ENCODE measurements at places on chromosomes 2 and 18.

- no peak for DNase-seq
Measured at GRCh38 chr2:199946836-199947235, 8.5 kb downstream of the TYW5 start.

GRCh38 chr18:44870631-44871502, 190.2 kb downstream of the SETBP1 start:
- DNase-seq: no peak

DNA sequence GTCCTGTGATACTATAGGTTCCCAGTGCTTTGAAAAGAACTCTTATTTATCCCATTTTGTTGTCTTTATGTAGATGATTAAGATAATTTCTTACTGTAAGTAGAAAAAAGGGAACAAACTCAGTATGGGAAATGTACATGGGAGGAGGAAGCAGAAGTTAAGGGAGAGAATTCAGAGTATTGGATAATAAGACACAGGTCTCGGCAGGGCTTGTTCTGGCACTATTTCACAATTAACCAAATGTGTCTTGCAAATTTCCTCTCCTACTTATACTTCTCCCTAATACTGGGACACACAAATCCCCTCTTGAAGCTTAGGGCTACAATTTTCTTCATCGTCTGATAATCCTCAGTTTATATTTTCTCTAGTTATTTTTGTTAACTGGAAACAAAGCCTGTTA, 744.0 kb downstream of the ADCYAP1 start:
- no peak for DNase-seq

DNA sequence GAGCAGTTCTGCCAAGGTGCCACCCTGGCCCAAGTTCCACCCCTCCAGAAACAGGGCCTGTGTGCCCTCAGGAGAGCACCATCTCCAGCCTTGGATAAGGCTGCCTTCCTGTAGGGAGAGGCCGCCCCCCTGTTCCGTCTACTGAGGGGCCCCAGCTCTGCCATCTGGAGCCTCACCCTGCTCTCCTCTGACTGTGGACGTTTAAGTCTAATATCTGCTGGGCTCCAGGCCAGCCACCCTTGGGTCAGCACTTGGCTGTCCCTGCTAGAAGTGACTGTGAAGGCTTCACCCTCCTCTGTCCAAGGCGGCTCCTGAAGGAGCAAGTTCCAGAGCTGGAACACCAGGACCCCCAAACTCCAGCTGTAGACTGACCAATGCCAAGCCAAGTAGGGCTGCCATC, 26.3 kb downstream of the RHOB start:
- no peak for DNase-seq

DNA sequence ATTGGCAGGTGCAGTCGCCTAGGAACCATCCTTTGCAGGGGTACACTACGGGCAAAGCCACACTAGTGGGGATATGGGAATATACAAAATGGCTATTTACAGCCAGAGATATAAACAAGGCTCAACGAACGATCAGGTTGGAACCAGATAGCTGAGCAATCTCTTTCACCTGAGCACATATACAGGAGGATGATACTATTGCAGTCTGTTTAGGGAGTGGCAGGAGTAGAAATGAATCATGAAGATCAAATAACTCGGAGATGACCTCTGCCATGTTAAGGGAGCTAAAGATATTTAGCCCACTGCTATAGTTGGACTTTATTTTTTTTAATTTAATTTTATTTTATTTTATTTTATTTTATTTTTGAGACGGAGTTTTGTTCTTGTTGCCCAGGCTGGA, 33.8 kb downstream of the TEX44 start:
- no peak for DNase-seq

GRCh38 chr2:85133751-85134254, 611 bp downstream of the TCF7L1 start:
- no peak for DNase-seq

DNA sequence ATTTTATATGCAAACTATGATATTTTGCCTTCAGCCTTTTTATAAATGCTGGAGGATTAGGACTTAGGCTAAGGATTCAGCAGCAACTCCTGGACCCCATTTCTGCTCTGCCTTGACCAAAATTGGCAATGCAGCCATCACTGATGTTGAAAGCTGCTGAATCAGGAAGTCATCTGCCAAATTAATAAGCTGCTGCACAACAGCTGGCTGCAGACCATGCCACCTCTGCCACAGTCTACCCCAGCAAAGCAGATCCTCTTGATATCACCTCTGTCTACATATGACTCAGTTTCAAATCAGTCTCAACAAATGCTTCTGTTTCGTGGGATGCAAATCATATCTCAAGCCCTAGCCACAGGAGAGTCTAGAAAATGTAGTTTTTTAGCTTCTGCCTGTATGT, 7.1 kb upstream of the SOS1 start:
- no peak for DNase-seq

- no peak for DNase-seq
Measured at GRCh38 chr2:80061881-80062280, 242.7 kb downstream of the LRRTM1 start.

- no peak for DNase-seq
Measured at GRCh38 chr18:43893001-43893637, 615.8 kb upstream of the SYT4 start.

- no peak for DNase-seq
Measured at GRCh38 chr18:55149994-55150393, 190.7 kb upstream of the CCDC68 start.

GRCh38 chr2:31366733-31367132, 47.8 kb downstream of the XDH start:
- no peak for DNase-seq

GRCh38 chr2:47535073-47535472, 132.1 kb downstream of the MSH2 start:
- no peak for DNase-seq

GRCh38 chr18:62788876-62789275, 73.5 kb downstream of the PHLPP1 start:
- DNase-seq: no peak

GRCh38 chr2:36449213-36449612, 93.6 kb downstream of the CRIM1 start:
- no peak for DNase-seq
